G401 (cell line): ENCODE measurements at places on chromosomes 4 and X. TPM values are rescaled to one million over a fixed set of nuclear protein-coding genes. Genes with fewer than 3 reads are reported as not detected.

TMPRSS11A gene
- total RNA-seq: not detected in 2 replicates

P2RY8 gene
- under 0.01 TPM in 1 of 2 replicates, not detected in the other for total RNA-seq

MFAP3L gene
- 0.06 and 1.7 TPM in 2 replicates for total RNA-seq

ARFIP1 gene
- 36.3 and 45.0 TPM in 2 replicates for total RNA-seq

SPOCK3 gene
- not detected in 2 replicates for total RNA-seq

MAPK10 gene
- total RNA-seq: 0.78 TPM in 1 of 2 replicates, not detected in the other

TMPRSS11D gene
- total RNA-seq: not detected in 2 replicates
